ENCODE measurements at places on chromosomes 3 and 15.

DNA sequence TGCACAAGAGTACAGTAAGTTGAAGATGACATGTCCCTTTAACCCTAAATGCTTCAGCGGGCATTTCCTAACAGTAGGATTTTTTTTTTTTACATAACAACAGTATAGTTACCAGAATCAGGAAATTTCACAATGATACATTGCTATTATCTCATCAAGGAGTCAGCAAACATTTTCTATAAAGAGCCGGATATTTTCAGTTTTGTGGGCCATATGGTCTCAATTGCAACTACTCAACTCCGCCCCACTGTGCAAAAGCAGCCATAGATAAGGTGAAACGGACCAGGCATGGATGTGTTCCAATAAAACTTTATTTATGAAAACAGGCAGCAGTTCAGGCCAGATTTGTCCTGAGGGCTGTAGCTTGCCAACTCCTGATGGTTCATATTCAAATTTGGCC lies 130.6 kb downstream of the SMAD6 start:
- peak; percentile 71 for DNase-seq

- DNase-seq = no peak
These were observed 152.8 kb downstream of the UACA start for GRCh38 chr15:70610541-70610940.

DNA sequence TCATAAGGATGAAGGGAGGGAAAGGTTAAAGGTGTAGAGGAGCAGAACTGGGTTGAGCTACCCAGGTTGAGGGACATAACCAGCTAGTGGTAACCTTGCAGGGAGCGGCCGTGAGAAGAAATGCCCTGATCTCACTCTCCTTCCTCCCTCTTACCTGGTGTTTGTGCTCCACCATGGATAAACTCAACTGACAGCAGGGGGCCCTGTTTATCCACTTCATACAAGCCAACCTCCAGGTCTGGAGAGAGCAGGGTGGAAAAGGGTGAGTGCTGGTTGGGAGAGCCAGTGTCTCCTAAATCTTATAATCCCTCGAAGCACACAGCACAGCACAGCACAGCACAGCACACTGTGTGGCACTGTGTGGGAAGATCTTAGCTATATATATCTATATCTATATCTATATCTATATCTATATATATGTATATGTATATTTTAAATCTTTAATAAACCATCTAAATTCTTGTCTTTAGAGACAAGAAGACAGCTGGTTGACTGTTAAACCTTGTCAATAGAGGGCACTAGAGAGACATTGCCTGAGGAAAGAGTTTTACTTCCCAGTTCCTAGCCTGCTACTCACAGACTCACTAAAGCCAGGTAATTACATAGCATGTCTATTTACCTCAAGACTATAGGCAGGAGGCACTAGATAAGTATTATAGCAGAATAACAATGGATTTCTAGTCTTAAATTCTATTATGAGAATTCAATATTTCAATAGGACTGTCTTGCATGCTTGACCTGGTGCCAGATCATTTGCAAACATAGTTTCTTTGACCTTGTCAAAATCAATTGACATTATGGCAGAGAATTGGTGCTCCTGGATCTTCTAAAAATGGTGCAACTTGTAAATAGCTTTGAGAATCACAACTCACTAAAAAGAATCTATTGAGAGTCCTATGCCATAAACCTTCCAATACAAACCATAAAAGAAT lies 21.7 kb upstream of the FMN1 start:
- DNase-seq = no peak

- DNase-seq = no peak
These were observed 102.8 kb upstream of the NMNAT3 start for GRCh38 chr3:139780593-139780992.

- DNase-seq = peak; percentile 99
These were observed 152.6 kb downstream of the GREM1 start for GRCh38 chr15:32870240-32871033.

Data from fibroblast of skin of left biceps (primary cell).